Neural crest cell (in vitro differentiated cells): ENCODE measurements at places on chromosomes 7 and 10. TPM values are rescaled to one million over a fixed set of nuclear protein-coding genes. Genes with fewer than 3 reads are reported as not detected.

The UNC5B gene
- total RNA-seq = 1.3 TPM in 2 replicates

DNA sequence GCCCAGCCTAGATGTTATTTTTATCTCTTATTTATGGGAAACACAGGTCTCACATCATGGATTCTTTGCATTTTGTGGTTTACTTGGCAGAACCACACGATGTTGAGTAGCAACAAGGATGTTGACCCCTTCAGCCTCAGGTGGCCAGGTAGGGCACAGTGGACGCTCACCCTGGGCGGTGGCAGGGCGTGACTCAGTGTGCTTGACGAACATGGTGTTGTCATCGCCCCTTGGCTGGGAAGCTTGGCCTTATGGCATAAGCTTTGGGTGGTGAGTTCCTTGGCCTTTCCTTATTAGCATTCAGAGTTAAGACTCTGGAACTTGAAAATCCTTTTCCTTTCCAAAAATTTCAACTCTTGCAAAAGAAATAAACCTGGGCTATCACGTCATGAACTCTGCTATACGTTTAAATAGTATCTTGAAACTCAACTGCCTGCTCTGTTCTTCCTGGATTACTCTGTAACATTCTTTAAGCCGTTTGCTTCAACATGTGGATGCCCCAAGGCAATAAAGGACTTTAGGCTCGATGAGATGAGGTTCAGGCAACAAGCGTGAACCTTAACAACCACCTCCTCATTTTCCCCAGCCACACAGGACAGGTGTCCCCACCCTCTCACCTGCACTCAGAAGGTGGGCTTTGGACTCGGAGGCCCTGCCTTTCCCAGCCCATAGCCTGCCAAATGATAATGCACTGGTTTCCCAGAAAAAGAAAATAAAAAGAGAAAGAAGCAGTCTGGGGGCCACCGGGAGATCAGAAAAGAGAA is 22.5 kb upstream of the ECHDC3 start:
- DNase-seq = no peak

DNA sequence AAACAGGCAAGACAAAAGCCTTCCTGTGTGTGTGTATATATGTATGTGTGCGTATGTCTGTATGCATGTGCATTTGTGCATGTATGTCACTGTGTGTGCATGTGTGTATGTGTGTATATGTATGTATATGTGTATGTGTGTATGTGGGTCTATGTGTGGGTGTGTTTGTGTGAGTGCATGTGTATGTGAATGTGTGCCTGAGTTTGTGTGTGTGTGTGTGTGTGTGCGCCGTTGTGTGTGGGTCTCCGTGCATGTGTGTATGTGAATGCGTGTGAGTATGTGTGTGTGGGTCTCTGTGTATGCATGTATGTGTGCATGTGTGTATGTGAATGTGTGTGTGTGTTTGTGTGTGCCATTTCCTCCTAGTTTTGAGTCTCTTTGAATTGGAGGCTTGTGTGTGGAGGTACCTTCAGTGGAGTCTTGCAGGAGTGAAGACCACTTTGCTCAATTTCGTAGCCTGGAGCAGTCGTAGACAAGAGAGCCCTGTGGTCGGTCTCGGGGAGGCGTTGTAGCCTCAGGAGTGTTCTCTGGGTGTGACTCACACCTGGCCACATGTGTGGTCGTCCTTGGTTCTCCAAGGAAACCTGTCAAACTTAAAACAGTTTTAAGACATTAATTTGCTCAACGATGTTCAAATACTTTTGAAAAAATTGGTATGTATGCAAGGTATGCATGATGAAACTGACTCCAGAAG is 28.1 kb downstream of the INPP5A start:
- DNase-seq = no peak

GRCh38 chr10:47192273-47192672 is 107.7 kb upstream of the GDF10 start:
- no peak for DNase-seq

DNA sequence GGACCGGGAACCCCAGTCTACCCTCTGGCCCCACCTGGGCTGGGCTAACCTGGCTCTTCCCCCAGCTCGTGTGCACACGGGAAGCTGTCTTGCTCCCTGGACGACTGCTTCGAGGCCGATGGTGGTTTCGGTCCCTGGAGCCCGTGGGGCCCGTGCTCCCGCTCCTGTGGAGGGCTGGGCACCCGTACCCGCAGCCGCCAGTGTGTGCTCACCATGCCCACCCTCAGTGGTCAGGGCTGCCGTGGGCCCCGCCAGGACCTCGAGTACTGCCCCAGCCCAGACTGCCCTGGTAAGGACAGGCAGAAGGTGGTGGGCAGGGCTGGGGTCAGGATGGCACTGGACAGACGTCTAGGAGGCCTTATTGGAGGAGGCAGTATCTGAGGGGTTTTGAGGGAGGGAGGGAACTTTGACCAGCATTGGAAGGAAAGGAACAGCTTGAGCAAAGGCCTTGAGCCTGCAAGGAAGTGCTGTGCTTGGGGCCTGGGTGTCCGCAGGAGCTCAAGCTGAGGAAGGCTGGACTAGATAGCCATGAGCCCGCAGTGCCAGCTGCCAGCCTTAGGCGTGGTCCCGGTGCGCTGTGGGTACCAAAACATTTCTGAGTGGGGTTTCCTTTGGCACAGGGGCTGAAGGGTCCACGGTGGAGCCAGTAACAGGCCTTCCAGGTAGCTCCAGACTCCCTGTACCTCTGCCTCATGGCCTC is 20.2 kb upstream of the ZNF862 start:
- no peak for DNase-seq

DNA sequence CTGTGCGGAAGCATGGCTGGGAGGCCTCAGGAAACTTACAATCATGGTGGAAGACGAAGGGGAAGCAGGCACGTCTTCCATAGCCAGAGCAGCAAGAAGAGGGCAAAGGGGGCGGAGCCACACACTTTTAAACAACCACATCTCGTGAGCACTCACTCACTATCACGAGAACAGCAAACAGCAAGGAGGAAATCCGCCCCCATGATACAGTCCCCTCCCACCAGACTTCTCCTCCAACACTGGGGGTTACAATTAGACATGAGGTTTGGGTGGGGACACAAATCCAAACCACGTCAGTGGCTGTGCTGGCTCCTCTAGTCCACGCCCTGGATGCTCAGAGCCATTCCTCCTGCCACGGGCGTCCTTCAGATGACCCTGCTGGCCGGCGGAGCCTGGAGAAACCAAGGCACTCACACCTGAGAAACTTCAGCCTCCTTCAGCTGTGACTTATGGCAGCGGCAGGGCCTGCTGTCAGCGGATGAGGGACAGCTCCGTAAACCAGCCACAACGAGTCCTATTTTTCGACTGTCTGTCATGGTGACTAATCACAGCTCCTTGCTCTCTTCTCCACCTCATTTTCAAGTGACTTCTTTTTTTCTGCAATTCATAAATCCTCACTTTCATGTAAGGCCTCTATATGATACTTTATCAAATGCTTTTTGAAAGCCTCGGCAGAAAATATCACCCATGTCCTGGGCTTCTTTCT is 167.9 kb upstream of the PFKP start:
- DNase-seq = no peak

DNA sequence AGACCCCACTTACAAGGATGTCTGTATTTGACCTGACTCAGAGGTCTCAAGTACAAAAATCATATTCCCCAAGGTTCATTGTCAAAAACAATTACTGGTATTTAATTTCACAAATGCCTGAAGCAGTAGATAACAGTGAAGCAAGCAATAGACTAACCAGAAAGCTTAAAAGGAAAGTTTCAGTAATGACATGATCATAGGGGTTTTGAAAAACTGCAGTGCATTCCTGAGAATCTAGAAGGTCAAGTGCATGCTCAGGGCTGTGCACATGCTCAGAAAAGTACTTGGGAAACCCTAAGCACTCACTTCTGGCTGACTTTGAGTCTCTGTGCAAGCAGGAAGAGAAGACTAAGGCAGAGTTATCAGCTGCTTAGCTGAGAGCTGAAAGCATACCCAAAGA is 27.1 kb downstream of the RASGEF1A start:
- DNase-seq = no peak

DNA sequence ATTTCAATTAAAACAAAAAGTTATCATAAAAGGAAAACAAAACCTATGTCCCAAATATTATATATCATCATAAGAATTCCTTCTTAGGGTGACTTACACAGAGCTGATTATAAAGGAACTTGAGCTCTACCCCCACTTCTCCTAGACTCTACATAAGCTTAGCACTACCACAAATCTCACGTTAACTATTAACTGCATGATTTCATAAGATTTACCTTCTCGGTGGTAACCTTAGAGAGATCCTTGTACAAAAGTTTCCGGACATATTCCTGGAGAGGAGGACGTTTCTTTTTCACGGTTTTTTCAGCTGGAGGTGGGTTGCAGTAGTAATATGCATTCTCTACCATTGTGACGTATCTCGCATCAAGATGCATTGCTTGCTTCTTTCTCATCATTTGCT is 83.7 kb downstream of the UPF2 start:
- no peak for DNase-seq

DNA sequence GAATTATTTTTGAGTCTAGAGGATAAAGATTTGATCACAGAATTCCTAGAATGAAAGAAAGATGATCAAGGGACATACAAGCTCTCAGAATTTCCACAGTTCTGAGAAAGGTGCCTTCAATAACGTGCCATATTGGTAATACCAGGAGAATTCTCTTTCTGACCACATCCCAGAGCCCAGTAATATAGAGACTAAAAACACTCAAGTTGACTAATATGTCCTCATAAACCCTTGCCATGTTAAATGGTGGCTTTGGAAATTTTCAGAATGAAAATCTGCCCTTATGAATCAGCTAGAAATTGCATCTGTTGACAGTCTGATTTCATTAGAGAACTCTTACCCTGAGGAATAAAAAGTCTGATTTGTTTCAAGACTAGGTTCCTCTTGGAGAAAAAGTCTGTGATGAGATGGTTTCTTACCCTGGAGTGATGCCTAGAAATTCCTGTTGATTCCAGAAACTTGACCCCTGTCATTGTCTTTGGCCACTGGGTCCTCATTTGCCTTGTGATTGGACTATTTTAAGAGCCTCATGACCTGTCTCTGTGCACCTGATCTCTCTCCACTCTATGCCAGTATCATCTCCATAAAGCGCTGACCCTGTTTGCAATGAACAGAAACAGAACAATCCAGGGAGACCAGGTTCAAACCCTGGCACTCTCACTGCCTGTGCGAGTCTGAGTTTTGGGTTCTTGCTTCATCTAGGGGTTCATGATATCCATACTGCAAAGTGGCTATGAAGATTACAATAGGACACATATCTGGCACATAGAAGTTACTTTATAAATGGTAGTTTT is 3.3 kb downstream of the IL2RA start:
- DNase-seq = no peak

DNA sequence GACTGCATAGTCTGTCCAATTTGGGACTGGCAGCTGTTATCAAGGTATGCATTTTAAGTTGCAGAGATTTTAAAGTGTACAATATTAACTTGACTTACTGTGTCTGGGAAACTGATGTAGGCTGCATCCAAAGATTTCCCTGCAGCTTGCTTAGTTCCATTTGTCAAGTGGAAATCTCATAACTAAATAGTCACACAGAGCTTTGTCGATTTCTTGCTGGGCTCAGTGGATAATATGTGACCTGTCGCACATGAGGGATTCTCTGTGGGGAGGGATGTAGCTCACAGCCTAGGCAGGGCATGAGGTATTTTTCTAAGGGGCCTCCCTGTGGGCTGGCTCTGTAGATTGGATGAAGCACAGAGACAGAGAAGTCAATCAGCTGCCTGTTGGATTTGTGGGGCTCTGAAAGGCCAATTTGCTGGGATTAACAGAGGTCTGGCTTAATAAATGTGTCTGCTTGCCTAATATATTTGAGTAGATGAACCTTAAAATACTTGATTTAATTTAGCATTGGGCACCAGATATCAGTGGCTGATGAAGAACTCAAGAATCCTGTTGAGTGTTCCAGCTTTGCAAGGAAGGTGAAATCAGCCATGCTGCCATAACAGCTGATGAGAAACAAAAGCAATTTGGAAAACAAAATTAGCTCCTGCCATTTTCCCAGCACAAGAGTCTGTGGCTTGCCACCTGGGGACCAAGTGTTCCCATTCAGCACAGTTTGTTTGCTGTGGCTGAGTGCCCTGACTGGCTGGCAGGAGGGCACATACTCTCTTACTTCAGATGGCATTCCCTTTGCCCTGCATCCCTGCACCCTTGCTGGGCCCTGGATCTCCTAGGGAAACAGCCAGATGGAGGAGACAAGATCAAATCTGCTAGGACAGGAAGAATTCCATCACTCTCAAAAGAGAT is 598.5 kb downstream of the SORCS3 start:
- DNase-seq = no peak

DNA sequence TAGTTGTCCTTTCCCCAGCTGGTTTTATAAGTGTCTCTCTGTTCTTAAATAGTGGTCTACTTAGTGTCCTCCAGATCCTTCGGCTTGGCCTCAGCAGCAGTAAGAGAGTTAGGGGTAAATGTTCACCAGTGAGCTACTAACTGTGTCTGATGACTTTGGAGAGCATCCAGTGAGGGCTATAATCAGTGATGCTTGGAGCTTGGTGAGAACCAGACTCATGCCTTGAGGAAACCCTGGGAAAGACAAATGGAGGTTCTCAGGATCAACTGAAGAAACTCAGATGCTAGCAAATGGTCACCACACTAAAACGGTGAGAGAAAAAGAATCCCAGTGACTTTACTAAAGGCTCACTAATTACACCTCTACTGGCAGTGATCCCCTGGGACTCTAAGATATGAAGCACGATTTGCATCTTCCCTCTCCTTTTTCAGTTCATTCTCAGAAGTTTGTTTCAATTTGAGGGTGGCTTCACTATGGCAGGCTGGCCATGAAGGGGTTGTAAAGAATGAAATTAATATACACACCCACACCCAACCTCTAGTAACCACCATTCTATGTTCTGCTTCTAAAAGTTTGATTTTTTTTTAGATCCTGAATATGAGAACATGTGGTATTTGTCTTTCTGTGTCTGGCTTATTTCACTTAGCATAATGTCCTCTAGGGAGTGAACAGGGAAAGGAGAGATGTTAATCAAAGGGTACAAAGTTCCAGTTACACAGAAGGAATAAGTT is 177.9 kb downstream of the PDE1C start:
- no peak for DNase-seq

GRCh38 chr10:76769582-76769981 is 868.0 kb downstream of the KCNMA1 start:
- no peak for DNase-seq

DNA sequence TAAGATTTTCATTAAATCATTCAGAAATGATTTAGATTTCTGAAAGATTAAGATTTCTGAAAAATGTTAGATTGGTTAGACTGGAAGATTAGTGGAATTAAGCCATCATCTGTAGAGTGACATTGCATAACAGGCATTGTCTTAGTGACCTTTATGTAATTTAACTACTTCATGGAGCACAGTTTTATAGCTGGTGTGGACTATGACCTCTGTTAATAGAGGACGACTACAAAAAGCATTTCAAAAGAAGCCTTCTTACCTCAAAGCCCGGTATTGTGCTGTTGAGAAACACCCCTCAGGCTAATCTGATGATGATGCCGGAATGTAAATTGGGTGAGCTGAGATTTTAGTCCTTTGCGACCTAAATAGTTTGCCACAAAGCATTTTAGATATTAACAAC is 55.6 kb downstream of the GALNT11 start:
- no peak for DNase-seq
